ENCODE measurements at places on chromosomes 7 and 10.

DNA sequence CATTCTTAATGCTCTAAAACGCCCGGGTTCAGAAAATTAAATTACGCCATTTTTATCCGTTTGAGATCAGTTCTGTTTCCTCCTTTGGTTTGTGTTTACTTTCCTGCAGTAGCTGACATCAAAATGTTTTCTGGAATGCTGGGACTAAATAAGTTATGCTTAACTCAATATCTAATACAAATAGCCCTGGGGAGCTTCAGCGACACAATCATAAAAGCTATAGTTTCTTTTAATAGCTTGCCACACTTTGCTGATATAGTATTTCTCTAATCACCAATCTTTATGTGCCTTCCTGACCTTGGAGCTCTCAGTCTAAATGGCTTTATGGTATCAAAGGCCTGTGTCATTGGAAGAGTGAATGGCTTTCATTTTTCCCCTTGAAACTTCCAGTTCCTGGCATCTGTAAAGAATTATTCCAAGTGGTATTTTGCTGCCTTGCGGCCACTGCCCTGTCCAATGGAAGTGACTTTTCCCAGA, 202.7 kb downstream of the HDAC9 start:
- no peak for DNase-seq

DNA sequence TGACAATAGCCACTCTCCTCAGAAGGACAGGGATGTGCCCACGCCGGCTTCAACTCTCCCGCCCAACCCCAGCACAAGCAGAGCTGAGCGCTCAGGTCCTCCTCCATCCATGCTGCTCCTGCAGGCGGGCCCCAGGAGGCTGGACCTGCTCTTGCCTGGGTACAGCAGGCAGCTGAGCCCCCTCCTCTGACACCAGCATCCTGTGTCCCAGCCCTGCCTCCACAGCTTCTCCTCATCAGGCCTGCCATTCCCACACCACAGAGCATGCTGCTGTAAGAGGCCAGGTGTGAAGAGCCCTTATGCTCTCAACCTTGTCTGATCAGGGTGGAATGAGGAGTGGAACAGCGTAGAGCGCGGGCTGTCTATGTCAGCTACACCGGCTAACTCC, 302.2 kb downstream of the PTPRN2 start:
- no peak for DNase-seq

- no peak for DNase-seq
These were observed 3.4 kb downstream of the GNAT3 start for GRCh38 chr7:80508440-80508839.

GRCh38 chr10:118459642-118460193, 117.6 kb upstream of the FAM204A start:
- DNase-seq: peak; percentile 23

DNA sequence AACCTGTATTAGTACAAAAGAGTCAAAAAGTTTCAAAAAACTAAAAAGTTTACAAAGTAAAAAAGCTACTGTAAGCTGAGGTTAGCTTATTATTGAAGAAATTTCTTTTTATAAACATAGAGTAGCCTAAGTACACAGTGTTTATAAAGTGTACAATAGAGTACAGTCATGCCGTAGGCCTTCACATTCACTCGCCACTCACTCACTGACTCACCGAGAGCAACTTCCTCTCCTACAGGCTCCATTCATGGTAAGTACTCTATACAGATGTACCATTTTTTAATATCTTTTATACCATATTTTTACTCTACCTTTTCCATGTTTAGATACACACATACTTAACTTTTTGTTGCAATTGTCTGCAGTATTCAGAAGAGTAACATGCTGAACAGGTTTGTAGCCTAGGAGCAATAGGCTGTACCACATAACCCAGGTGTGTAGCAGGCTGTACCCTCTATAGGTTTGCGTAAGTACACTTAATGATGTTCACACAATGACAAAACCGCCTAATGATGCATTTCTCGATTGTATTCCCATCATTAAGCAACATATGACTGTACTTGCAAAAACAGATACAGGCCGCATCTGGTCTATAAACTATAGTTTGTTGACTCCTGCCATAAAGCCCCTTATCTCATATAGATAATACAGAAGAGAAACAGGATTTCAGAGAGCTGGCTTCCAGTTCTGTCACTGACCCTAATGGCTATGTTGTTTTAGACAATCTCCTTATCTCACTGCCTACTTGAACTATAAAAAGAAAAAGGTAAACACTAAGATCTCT, 438.8 kb downstream of the HTR7 start:
- no peak for DNase-seq

GRCh38 chr7:111750878-111751277, 188.6 kb upstream of the IMMP2L start:
- no peak for DNase-seq

DNA sequence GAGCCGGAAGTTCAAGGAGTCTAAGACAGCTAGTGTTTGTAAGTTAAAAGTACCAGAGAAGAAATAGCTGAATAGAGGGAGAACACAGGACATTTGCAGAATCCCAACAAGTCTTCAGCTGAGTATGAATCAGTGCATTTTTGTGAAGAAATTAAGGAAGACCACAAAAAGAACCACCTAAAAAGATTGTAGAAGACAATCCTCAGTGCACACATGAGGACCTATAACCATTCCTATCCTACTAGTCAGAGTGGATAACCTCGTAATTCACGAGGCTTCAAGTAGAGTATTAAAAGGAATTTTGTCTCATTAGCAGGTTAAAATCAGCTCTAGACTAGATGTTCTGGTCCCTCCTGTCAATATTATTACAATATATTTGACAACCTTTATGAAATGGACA, 295.4 kb upstream of the KAT6B start:
- DNase-seq: no peak

DNA sequence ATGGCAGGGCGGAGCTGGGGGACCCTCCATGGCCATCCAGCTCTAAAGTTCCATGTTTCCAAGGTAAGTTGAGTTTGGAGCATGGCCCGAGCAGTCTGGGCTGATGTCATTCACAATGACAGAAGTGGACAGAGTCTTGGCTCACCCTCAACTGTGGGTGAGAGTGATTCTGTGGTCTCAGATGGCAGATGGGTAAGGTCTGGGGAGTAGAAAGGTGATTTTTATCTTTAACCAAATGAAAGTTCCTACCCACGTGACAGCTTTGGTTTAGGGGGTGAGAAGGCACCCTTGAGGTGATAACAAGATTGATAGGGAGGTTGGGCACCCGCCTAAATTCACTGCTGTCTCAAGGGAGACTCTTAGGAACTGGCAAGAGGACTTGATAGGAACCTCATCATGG, 57.6 kb upstream of the PDZD8 start:
- DNase-seq: no peak

DNA sequence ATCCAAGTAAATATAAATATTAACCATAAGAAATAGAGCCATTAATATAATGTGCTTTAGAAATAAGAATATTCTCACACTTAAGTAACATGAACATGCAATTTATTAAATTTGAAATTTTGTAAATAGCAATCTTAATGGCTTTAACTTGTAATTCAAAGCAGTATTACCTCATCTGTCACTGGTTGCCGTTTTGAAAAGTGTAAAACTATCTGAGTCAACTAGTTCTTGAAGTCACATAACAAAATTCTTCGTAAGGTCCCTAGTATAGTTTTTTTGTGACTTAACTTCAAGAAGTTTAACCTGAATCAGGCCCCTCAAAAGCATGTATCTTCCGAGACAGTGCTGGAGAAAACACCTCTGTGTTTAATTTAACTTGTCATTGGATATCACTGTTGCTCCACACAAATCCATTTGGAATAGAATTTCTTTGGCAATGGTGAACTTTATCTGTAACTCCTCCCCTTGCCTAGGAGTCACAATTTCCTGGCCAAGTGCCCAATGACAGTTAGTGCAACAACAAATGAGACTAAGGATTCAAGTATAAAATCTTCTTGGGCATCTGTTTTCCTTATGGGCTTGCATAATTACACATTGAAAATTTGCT, 47.1 kb downstream of the NT5C2 start:
- no peak for DNase-seq

GRCh38 chr10:76327441-76327840, 896.0 kb downstream of the LRMDA start:
- no peak for DNase-seq

DNA sequence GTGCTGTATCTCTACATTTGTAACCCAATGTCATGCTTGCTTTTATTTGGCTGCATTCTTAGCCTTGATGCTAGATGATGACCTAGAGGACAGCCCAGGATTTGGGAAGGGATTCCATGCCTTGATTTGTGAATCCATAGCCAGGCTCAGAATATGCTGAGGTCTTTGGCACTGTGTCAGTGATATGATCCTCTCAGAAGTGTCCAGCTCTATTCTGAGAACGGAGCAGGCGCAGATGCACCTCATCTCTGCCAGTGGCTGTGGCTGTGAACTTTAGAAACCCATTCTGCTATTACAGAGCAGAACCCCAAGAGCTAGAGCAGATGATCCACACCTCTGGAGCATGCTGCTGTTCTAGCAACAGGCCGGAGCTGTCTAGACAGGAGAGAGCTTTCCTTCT, 212.8 kb downstream of the TRIL start:
- no peak for DNase-seq

DNA sequence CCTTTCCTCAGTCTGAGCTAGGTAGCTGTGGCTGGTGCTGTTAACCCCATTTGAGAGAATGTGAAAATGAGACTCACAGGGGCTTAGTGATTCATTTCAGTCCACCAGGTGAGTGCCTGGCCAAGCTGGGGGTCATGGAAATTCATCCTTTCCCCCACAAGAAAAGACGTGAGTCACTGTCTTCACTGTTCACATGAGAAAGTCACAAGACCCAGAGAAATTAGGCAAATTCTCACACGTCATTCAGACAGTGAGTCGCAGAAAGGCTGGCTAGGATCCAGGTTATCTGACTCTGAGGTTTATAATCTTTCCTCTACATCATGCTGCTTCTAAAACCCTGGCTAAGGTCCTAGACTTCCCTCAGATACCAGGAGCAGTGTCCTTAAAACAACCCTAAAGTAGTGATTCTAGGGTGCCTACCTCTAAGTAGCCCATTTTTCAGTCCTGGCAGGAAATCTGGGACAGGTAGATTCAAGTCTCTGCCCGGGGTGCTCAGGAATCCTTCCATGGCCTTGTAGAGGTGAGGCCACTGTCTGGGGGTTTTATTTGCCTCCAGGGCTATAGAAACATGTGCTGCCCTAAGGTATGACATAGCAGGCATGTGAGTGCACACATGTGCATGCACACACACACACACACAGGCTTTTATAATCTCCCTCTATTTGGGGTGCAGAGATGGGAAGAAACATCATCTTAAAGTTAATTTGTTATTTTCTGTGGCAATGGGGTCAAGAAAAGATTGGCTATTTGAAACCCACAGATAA, 427.9 kb upstream of the CELF2 start:
- no peak for DNase-seq

GRCh38 chr7:97580205-97580604, 151.7 kb upstream of the TAC1 start:
- no peak for DNase-seq

- DNase-seq: no peak
These were observed 163.7 kb downstream of the DIP2C start for GRCh38 chr10:525565-526315.

DNA sequence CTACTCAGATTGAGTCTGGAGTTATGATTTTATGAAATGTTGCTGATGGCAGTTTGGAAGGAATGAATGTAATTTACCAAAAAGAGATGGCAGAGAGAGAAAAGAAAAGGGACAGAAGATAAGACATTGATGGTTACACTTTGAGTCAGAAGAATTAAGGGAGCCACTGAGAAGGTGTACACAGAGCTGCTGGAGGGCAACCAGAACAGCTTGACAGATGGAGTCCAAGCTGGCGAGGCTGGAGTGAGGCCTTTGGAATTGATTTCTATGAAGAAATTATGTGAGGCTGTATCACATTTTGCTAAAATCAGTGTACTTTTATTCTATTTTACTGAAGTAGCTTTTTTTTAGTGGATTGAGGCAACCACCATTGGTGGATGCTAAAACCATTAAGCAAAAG, 740.5 kb downstream of the REEP3 start:
- DNase-seq: no peak

- DNase-seq: no peak
These were observed 14.6 kb upstream of the FZD1 start for GRCh38 chr7:91249506-91250233.

- DNase-seq: no peak
These were observed 6.3 kb upstream of the C10orf95 start for GRCh38 chr10:102457591-102458150.

GRCh38 chr10:2942938-2943337, 124.4 kb upstream of the PFKP start:
- no peak for DNase-seq

Measured in Peyer's patch (tissue), 4 donors.